Naive thymus-derived CD8-positive, alpha-beta T cell (primary cell): ENCODE measurements at places on chromosomes 7 and 10. TPM values are rescaled to one million over a fixed set of nuclear protein-coding genes. Genes with fewer than 3 reads are reported as not detected.

The EVX1 gene
- not detected for total RNA-seq

The LIPN gene
- total RNA-seq: not detected

The HYCC1 gene
- total RNA-seq: 15.8 TPM

The LSM5 gene
- total RNA-seq: 56.9 TPM

DNA sequence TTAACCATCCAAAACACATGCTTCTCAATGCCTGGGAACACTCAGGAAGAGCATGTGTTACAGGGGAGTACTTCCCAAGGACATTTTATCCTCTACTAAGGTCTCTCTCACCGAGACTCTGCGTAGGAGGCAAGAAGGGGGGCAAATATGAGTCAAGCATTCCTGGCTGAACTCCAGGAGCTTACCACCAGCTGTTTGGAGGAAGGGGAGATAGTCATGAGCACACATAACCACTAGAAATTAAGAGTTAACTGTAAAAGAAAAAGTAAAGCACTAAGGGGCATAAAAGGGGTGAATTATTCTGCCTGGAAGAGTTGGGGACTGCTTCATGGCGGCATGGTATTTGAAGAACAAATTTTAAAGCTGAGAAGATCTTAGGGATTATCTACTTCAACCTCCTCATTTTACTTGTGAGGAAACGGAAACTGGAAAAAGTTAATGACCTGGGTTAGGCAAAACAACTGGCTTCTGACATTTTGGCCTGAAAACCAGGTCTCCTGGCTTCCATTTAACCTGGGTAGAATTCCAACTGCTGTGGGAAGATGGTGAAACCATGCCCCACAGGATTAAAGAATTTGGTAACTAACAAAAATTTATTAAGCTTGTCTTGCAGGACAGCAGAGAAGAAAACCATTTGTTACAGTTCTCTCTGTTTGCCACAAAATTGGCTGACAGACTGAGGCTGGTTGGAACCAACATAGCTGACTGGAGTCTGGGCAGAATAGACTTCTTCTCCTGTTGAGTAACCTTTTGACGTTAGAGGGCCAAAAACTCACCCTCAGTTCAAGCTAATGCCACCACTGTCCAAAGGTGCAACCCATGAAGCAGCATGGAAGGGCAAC lies 85.5 kb downstream of the SLC25A13 start:
- DNase-seq: no peak
